ENCODE measurements at places on chromosomes 1 and 21.

GRCh38 chr1:115204513-115204912 lies 115.2 kb upstream of the TSPAN2 start:
- no peak for DNase-seq

- peak; percentile 51 for DNase-seq
These were observed 88.3 kb upstream of the SGIP1 start for GRCh38 chr1:66445492-66446181.

- no peak for DNase-seq
These were observed 84.2 kb downstream of the ABCA4 start for GRCh38 chr1:94036730-94037129.

GRCh38 chr1:15525050-15526020 lies 1.3 kb upstream of the DNAJC16 start:
- no peak for DNase-seq

DNA sequence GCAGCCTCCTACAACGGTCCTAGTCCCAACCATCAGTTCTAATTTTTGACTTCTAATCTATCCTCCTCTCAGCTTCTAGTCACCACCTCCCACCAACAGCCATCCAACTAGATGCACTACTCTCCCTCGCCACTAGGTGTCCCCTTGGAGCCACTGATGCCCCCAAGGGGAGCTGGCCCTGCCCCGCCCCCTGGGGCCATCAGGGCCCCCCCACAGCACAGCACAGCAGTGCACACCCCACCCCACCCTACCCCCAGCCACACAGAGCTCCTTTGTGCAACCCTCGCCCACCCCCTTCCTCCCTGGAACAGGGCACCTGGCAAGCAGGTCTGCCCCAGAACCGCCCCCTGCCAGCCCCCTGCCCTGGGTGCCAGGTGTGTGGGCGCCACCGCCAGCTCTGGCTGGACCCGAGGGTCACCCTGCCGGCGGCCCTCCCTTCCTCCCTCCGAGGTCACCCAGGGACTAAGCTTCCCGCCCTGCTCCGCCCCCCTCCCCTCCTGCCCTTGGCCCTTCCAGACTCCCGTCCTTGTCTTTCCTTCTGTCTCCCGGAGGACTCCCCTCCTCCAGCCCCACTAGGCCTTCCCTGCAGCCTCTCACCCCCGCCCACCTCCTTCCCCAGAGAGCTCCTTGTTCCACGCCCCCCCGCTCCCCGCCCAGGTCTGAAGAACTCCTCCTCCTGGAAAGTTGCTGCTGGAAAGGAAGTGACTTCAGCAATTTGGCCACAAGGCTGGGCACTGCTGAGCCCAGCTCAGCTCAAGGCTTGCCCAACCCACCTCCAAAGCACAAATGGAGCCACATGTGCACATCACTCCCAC lies 47.0 kb downstream of the AHDC1 start:
- peak; percentile 83 for DNase-seq

DNA sequence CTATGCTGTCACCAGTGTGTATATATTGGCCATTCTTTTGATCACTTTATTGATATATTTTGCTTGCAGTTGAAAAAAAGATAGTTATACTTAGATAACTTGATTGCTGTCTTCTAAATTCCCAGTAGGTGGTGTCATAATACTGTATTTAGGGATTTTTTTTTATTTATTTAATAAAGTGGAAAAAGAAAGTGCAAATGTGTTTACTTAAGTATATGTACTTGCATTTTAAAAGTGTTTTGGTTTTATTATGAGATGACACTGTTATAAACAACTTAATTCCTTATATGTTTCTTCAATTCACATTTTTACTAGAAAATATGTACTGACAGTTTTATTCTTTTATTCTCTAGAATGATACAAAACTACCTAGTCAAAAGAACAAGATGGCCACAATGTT lies 164.8 kb downstream of the USP25 start:
- no peak for DNase-seq

GRCh38 chr1:212979340-212980122 lies 29.2 kb downstream of the VASH2 start:
- DNase-seq, result peak; percentile 26

DNA sequence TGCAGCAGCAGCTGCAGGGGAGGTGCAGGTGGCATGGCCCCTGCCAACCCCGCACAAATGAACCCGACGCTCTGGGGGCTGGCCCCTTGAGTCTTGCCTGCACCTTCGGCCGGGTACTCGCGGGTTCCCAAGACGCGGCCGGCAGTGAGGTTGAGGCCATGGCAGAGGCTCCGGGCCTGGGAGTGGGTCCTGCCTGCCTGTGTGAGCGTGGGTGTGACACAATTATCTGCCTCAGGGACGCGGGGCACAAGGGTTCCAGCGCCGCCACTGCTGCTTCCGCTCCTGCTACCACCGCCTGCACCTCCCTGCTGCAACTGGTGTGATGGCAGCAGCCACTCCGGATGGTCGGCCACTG lies 20.9 kb upstream of the TGFB2 start:
- no peak for DNase-seq

- DNase-seq, result no peak
These were observed 93.6 kb upstream of the SMYD2 start for GRCh38 chr1:214187121-214187900.

DNA sequence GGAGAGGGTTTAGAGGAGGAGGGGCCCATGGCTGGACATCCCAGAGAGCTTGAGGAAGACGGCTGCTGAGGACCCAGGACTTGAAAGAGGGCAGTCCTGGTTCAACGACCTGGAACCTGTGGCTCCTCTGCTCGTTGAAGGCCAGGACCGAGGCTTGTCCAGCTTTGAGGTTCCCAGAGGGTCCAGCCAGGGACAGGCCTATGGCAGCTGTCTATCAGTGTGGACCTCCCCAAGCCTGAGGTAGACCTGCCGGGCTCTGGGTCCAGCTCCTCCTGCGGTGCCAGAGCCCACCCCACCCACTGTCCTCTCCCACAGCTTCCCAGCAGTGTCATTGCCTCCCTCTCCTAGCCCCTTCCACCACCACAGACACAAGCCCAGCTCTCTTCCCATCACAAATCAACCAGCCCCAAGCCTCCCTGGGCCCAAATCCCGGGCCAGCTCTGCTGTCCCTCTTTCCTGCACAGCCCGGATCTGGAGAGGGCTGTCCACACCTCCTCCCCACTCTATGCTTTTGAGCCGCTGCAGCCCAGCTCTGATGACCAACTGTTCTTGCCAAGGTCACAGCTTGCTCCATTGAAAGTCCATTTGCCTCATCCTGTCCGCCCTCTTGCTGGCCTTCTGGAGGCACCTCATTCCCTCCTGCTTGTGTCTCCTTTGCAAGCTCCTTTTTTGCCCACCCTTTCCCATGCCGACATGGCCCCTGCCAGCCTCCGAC lies 48.7 kb upstream of the EDN2 start:
- DNase-seq, result no peak

DNA sequence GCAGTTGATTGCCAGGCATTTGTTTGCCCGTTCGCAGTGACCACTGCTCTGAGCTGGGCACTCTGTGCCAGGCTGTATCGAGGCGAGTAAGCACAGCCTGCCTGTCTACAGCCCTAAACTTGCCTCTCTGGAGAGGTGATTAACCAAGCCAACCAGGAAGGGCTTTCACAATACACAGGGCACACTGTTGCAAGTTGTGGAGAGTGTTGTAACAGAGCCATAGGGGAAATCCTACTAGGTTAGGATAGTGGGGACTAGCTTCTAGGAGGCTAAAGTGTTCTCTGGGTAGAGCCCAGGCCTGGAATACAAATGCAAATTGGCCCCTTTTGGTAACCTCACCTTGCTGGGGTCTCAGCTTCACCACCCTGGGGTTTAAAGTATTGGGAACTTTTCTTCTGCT lies 23.8 kb downstream of the PRDM2 start:
- no peak for DNase-seq

- peak; percentile 67 for DNase-seq
These were observed 28.2 kb downstream of the VAV3 start for GRCh38 chr1:107936498-107937481.

GRCh38 chr1:229897501-229897900 lies 169.5 kb upstream of the GALNT2 start:
- no peak for DNase-seq
